Diencephalon (tissue), 1 donor: ENCODE measurements at places on chromosomes 5 and 9. TPM values are rescaled to one million over a fixed set of nuclear protein-coding genes. Genes with fewer than 3 reads are reported as not detected.

Gene GNG10
- 34.1 TPM for total RNA-seq

Gene HAND1
- not detected for total RNA-seq

Gene FRMD3
- 26.5 TPM for total RNA-seq

Gene FRRS1L
- 132 TPM for total RNA-seq

Gene IQGAP2
- total RNA-seq, result 21.2 TPM

Gene C9orf153
- total RNA-seq, result 0.46 TPM

Gene EPB41L4B
- 19.8 TPM for total RNA-seq

Gene ST8SIA4
- 76.1 TPM for total RNA-seq

Gene DCAF10
- total RNA-seq, result 27.0 TPM

Gene C5
- 6.9 TPM for total RNA-seq

Gene OGN
- 11.8 TPM for total RNA-seq

Gene LCP2
- total RNA-seq, result 2.5 TPM

Gene KIAA1958
- 17.1 TPM for total RNA-seq

Gene PCDHAC2
- total RNA-seq, result 47.1 TPM

Gene PIP5K1B
- 7.6 TPM for total RNA-seq

Gene INIP
- 31.6 TPM for total RNA-seq

Gene NTRK2
- total RNA-seq, result 272 TPM

Gene PCDHGA10
- 15.2 TPM for total RNA-seq

Gene PCDHGA3
- total RNA-seq, result 7.2 TPM

Gene SEMA5A
- 47.5 TPM for total RNA-seq

Gene OR2V2
- not detected for total RNA-seq

Gene SLC23A1
- total RNA-seq, result 0.69 TPM

Gene CARD6
- 1.4 TPM for total RNA-seq

Gene BAAT
- 0.23 TPM for total RNA-seq

Gene LECT2
- total RNA-seq, result not detected
